ENCODE measurements at places on chromosomes 1 and 21.

DNA sequence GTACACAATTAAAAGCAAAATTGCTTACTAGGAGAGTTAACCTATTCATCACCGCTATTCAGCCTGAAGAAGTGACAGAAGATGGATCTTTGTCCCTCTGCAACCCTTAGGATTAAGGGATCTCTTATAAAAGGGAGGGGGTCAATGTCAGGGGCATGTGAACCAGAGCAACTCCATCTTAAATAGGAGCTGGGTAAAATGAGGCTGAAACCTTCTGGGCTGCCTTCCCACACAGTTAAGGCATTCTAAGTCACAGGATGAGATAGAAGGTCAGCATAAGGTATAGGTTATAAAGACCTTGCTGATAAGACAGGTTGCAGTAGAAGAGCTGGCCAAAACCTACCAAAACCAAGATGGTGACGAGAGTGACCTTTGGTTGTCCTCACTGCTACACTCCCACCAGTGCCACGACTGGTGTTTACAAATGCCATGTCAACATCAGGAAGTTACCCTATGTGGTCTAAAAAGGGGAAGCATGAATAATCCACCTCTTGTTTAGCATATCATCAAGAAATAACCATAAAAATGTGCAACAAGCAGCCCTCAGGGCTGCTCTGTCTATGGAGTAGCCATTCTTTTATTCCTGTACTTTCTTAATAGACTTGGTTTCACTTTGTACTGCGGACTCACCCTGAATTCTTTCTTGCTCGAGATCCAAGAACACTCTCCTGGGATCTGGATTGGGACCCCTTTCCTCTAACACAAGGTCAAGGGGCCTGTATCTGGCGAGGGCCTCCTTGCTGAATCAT, 35.3 kb upstream of the NEK2 start:
- no peaks in the 10 kb centered on the region for H3K36me3 ChIP-seq
- no peak overlapping the region for H3K4me3 ChIP-seq

- no peak for DNase-seq
- H3K4me1 ChIP-seq, result no peaks in the 10 kb centered on the region
- H3K27me3 ChIP-seq, result no peaks in the 10 kb centered on the region
Observed at GRCh38 chr1:203937678-203938330, 76.4 kb downstream of the SNRPE start.

- no peak overlapping the region for H3K27ac ChIP-seq
- no peaks in the 10 kb centered on the region for H3K4me1 ChIP-seq
Observed at GRCh38 chr1:193355626-193356025, 169.2 kb upstream of the B3GALT2 start.

GRCh38 chr1:232045139-232045994, 418.8 kb downstream of the DISC1 start:
- H3K4me1 ChIP-seq, result peaks cover 4% of the 10 kb centered on the region
- no peak overlapping the region for H3K4me3 ChIP-seq
- H3K27me3 ChIP-seq, result no peaks in the 10 kb centered on the region
- no peak overlapping the region for H3K27ac ChIP-seq

- no peak overlapping the region for H3K4me3 ChIP-seq
- no peaks in the 10 kb centered on the region for H3K4me1 ChIP-seq
- H3K27me3 ChIP-seq, result no peaks in the 10 kb centered on the region
- H3K27ac ChIP-seq, result no peak overlapping the region
- no peak for DNase-seq
Observed at GRCh38 chr1:223259462-223259861, 104.5 kb downstream of the SUSD4 start.

All from mesendoderm (in vitro differentiated cells).